ENCODE measurements at places on chromosomes 3 and 15.

DNA sequence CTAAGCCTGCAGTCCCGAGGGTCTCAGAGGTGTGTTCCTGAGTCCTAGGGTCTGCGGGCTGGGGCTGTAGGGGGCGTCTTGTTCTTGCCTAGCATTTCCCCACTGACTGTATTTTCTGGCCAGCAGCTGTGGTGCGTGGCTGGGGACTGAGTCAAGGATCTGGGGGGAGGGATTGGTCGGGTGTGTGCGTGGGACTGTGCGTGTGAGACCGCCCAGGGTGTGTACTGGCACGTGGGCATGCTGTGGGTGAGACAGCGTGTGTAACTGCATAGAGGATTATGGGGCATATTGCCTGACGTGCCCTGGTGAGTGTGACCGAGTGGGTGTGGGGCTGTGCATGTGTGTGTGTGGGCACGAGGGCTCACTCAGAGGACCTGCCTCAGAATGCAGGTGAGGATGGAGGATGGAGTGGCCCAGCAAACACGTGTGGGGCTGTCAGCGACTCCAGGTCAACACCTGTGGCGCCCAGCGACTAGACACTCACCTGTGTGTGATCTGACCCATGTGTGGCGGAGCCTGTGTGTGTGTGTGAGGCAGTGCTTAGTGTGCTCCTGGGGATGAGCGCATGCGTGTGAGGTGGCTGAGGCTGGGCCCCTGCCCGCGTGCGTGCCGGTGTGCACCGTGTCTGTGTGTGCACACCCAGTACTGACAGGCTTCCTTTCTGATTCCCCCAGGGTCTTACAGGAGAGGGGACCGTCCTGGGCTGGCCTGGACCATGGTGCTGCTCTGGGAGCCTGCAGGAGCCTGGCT lies 20.9 kb downstream of the FBLN2 start:
- DNase-seq = no peak

DNA sequence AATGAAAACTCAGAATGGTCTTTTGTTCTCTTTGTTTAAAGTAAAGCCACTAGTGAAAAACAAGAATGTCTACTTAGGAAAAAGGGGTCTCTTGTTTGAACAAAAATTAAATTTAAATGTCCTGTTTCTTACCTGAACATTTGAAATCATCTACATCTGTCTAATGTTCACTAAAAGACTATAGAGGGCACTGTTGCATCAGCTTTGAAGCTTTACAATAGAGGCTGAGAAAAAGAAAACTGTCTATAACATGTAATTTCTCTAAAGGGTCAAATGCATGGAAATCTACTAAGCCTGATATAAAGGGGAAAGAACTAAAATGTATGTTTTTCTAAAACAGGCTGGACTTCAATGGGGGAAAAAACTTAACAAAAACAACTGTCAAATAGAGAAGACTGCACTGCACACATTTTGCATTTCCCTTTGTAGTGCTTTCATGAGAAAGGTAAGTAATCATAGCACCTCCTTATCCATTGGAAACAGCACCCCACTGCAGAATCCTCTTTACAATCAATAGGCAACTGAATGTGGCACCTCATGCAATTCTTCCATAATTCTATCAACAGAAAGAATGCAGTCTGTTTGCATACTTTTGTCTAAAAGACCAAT lies 26.3 kb downstream of the DPH6 start:
- peak; percentile 87 for DNase-seq

- peak; percentile 97 for DNase-seq
These were observed 688.8 kb upstream of the CCDC54 start for GRCh38 chr3:106688464-106688863.

DNA sequence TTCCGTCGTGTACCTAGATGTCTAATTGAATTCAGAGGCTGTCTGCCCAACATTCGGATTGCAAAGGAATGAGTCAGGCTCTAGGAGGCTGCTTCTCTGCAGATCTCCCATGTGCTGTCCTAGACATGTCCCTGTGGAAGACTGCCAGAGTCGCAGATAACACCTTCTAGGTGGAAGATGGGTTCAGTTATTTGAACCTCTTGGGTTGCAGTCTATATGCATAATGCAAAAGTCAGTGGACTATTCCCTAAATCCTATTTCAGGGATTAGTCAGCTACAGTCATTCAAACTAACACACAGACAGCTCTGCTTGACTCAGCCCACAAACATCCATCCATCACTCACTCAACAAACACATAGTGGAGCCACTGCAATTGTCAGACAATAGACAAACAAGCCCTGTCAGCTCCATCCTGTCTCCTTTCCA lies 300.0 kb upstream of the CTNNB1 start:
- DNase-seq = peak; percentile 4

- peak; percentile 53 for DNase-seq
These were observed 419.3 kb downstream of the MAGI1 start for GRCh38 chr3:65619451-65619881.

DNA sequence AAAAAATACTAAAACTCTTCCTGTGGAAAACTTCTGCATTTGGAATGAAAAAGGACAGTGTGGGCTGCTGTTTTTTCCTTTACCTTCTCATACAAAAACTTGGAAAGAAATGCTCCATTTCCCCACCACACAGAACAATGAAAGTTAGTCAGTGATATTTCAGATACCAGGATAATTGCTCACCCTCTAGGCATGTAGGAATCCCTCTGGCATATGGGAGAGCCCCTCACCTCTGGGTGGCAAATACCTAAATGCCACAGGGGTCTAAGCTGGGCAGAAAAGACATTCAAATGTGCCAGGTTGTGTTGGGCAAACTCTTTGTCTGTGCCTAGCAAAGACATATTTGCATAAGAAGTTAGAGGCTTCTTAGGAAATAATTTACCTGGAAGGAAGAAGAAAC lies 560.3 kb upstream of the NR2F2 start:
- peak; percentile 31 for DNase-seq

DNA sequence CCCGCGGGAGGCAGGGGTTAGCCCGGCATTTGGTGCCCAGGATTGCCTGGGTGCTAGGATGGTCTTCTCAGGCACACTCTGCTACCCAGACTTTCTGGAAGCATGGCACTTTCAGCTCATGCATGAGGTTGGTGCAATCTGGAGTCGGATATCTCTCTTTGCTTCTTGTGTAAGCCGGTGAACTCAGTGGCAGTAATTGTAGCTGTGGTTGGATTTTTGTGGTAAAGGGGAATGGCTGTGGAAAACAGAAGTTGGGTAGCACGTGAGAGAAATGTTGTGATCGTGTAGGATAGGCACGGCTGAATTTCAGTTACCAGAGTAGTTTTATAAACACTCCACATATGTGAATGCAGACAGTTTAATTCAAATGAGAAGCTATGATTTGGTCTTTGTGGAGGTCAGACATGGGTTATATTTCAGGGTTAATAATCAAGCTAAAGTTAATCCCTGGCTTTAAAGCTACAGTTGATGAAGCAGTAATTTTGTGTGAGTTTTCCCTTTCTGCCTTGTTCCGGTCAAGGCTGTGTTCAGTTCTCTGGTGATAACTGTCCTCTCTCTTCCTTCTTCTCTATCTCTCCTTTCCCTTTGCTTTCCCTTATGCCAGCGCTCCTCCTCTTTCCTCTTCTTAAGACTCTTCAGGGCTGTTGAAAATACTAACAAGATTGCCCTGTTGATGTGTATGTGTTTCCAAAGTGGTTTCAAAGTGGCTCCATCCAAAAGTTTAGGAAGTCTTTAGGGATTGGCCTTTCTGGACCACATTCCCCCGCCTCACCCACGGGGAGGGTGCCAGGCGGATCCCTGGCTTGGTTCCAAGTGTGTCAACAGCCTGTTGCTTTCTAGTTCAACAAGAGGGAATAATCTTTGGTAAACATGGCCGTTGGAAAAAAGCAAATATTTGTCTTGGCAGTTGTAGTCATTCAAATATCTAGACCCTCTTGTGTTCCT lies 404.6 kb upstream of the C2CD4B start:
- DNase-seq = peak; percentile 78

DNA sequence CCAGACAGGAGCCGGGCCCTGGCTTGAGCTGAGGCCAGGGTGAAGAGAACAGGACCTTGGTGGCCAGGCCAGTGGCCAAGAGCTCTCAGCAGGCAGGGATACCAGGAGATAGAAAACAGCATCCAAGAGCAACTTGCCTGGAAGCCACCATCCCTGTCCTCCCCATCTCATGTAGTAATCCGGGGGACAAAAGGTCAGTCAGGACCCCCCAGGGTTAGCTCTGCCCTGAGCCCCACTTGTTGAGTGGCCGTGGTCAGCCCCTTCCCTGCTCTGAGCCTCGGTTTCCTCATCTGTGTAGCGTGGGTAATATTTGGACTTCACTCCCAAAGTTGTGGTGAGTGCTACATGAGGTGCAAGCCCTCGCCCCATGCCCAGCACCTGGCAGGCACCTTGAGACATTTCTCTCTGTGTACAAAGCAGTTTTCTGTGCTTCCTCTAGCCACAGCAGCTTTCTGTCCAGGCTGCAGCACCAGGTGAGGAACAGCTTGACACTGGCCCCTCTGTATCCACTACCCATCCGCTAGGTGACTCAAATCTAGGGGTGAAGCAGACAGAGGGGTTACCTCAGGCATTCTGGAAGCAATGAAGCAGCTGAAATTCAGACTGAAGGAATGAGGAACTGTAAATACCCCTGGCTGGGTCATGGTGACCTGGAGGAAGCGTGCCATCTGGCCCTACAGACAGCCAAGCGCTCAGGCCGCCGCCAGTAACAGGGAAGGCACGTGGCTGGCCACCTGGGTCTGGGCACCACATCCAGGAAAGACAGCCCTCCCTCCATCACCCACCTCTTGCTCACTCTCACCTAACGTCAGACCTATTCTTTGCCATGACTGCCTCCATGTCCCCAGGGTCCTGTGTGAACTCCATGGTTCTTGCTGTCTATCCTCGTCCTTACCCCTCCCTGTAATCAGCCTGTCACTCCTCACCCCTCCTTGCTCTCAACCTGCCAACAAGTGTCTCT lies 6.7 kb downstream of the CISH start:
- no peak for DNase-seq

DNA sequence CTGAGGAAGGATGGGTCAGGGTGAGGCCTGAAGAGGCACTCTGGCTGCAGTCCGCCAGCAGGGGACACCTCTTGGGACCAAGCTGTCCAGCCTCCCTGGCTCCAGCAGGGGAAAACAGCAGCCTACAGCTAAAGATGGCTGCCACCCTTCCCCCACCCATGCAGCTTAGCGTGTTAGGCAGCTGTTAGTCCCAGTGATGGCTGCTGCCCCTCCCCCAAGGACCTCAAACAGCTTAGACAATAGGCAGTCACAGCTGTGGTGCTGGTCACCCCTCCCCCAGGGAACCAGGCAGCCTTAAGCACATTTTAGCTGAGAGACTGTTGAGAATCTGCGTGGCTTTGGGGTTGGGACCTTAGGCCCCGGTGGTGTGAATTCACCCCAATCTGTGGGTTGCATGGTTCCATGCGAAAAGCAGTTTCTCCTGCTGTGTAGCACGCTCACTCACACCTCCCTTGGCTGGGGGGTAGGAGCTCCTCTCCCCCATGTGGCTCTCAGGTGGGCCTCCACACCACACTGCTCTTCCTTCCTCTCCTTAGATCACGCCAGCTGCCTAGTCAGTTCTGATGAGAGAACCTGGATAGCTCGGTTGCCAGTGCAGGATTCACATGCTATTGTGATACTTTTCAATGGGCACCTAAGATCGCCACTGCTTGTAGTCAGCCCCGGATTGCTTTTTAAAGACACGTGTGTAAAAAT lies 140.5 kb upstream of the CADPS start:
- no peak for DNase-seq

GRCh38 chr15:101246824-101247745 lies 4.8 kb downstream of the CHSY1 start:
- no peak for DNase-seq

DNA sequence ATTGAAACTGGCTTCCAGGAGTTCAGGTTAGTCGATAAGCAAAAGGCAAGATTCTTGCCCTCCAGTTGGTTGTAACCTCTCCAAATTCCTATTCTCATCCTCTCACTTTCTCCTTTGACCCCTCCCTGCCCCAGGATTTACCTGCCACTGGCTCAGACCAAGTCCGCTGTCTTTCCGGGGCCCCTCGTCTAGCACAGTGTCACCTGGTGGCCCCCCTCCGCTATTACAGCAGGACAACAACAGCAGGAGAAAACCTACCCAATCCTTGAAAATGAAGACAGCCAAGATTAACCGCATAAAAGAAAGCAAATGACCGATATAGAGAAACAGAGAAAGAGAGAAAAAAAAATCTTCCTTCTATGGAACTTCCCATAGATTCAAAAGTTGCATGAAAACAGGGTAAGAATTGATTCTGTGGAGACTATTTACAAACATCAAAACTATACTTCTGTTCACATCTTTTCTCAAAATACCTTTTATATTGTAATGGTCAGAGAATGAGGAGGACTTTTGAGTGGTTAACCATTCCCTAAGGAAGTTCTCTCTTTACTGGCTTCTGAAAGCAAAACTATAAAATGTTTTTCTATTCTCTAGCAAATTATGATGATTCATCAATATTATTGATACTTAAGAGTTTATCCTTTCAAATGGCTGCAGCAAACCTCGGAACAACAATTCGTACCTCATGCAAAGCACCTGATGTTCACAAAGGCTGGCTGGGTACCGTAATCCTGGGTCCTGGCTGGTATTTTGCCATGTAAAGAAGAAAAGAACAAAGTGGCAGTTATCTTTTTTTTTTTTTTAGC lies 10.0 kb upstream of the ST8SIA2 start:
- DNase-seq = peak; percentile 12

DNA sequence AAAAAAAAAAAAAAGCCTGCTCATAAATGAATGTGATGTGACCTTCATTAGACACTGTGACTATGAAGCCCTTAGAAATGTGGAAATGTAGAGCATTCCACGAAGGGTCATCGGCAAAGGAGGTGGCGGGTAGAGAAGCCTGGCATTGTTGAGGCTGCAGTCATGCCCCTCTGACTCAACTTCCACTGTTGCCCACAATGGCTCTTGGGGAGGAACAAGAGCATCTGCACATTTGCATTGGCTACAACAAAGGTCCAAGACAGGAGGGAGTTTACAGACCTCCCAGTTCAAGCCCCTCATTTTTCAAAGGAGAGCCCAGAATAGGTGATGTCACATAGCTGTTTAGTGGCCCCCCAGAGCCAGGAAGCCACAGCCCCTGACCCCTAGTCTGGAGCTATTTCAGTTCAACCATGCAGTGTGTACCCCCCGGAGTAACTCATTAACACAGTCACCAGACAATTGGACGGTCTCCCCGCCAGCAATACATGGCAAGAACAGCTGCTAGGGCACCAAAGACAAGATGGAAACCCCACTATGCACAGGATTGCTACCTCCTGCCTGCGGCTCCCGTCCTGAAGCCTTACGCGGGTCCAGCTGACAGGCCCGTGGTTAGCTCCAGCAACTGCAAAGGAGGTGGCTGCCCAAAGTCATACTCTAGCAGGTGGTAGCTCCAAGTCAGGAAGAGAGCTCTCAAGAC lies 56.2 kb downstream of the SH3BP5 start:
- no peak for DNase-seq

DNA sequence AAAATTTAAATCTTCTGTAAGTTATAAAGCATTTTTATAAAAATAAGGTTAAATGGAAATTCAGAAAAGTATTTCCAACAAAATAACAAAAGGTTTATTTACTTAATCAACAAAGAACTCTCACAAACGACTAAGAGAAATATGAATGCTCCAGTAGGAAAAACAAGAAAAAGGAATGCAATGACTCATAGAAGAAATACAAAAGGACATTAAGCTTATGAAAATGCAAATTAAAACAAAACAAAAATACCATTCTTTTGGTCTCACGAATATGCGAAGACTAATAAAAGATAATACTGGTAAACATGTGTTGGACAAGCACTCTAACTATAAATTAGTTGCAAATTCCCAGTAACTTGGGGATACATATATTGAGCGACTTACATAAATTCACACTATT lies 17.5 kb upstream of the TBC1D5 start:
- DNase-seq = peak; percentile 54

All from adipocyte (in vitro differentiated cells).